ENCODE measurements at places on chromosomes 3 and 15.

DNA sequence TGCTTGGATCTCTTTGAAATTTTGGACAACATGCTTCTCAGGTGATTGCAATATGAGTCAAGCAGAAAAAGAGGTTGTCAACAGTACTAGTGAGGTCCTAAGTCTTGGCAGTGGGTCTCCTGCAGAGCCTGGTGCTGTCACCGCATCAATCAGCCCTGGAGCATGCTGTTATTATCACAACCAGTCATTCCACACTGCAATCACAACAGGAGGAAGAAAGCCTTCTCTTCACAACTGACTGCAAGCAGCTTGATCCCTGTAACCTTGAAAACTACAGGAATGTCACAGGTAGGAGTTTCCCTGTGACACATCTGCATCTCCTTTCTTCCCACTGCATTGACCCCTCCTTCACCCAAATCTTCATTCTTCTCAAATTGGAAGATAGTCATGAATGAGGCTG lies 451.1 kb upstream of the ATP11B start:
- DNase-seq = no peak

DNA sequence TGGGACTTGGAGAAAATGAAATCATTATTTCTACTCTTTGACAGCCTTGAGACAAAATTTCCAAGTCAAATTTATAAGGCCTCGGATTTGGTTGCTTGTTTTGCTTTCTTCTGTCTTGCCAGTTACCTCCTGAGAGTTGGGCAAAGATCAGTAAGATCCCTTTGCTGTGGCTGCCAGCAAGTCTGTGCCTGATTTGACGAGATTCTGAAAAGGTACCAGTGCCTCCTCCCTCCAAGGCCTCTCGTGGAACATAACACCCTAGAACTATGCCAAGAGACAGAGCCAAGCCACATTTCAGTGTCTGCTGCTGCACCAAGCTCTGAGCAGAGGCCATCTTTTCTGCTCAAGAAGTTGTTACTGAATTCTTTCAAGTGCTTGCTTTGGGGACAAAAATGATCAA lies 61.0 kb downstream of the GTPBP8 start:
- no peak for DNase-seq

- no peak for DNase-seq
Observed at GRCh38 chr15:41557673-41558399, 1.2 kb upstream of the TYRO3 start.

DNA sequence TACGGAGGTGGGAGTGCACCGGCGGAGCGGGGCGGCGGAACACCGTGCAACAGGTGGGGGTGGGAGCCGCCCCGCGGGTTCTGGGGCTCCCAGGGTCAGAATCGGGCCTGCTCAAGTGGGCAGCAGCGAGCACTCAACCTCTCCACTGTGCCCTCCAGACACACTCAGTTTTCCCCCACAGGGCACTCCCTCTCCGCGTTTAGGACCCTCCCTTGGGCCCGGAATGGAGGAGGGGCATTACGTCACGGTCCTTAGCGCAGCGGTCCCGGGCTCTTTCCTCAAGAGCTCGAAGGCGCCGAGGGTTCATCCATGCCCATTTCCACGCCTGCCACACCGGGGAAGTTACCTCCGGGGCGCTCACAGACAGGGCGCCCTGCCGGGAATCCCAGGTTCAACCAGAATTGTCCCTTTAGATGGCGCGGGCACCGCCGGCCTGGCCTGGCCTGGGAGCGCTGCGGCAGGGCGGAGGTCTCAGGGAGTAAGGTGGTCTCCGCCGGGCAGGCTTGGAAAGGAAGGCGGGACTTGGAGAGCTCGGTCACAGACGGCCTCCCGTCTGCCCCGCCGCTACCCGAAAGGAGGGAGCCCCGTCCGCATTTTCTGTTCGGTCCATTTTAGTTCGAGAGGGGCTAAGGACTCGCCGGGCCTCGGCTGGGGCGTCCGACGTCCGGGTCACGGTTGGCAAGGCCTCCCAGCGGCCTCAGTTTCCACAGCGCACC lies 5.1 kb downstream of the RNU6-1 start:
- DNase-seq = no peak

- DNase-seq = no peak
Observed at GRCh38 chr3:18892047-18892446, 256.3 kb upstream of the KCNH8 start.

GRCh38 chr3:127044996-127045395 lies 62.1 kb downstream of the PLXNA1 start:
- DNase-seq = no peak

- DNase-seq = no peak
Observed at GRCh38 chr3:14532691-14533456, 7.3 kb downstream of the GRIP2 start.

- DNase-seq = no peak
Observed at GRCh38 chr15:89015412-89016097, 72.7 kb upstream of the ABHD2 start.

GRCh38 chr3:150239766-150240165 lies 168.3 kb upstream of the TSC22D2 start:
- DNase-seq = no peak

GRCh38 chr3:71465371-71466036 lies 118.0 kb downstream of the FOXP1 start:
- no peak for DNase-seq

DNA sequence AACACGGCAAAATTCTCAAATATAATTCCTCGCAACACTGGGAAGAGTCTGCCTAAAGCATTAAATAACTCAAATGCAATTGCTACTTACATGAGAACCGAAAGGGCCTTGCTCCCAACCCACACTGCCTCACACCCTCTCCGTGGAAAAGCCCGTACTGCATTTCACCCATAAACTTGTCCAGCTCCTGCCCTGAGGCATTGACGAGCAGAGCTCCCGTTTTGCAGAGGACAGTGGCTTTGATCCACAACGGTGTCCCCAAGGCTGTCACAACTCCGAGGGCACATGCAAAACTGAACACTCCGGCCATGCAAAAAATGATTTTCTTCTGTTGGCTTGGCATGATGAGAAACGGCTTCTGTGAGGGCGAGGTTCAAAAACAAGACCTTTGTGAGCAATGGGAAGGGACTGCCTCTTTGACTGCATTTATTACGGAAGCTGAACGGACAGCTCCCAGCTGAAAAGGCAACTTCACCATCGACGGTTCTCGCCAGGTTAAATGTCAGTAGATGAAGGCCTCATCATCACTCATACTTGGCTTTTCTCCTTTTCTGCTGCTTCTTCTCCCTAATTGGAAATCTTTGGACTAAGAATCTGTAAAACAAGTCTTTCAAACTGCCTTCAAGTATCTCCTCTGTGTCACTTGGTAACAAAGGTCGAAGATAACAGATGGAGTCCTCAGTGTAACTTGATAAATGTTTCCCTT lies at the start of gene CLRN1:
Gene CLRN1, minus strand, starts transcription at position 362 of the 706 bp plus-strand sequence. Its CDS starts 19 bp downstream, at position 343.
- DNase-seq = no peak

Data from brain pericyte (primary cell).